ENCODE measurements at places on chromosomes 5 and 9.

GRCh38 chr9:34513567-34514214 is 9.1 kb downstream of the ENHO start:
- no peak for DNase-seq

DNA sequence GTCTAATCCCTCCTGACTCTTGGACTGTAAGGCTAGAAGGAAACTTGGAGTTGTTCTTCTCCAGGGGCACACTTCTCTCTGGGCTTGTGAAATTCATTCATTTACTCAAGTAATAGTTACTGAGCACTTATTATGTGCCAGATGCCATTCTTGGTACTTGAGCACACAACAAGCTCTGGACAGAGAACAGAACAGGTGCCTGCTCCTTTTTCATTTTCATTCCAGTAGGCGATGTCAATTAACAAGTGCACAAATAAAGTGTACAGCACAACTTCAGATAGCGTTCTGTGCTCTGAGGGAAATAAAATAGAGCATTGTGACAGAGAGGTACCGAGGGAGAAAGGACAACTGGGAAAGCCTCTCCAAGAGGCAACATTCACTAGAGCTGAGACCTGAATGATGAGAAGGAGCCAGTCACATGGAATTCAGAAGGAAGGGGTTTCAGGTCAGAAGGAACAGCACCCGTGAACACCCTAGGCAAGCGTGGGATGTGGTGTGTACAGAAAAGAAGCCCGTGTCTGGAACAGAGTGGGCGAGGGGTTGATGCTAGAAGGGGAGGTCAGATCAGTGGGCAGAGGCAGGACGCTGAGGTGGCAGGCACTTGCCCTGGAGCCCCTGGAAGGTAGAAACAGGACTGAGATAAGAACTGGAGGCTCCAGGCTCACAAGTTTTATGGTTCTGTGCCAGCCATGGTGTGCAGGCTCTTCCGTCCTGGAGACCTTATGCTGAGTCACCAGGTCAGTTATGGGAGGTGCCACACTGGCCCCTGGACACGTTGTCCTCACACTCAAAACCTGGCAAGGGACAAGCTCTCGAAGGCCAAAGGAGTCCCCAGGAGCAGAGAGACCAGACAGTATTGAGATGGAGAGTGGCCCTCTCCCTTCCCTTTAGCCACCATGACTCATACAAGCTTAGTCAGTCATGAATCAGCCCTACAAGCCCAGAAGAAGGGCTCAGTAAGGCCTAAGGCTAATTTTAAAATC is 7.2 kb upstream of the ABLIM3 start:
- no peak for DNase-seq

- no peak for DNase-seq
These were observed 227.0 kb upstream of the ANKRD55 start for GRCh38 chr5:56460195-56460546.

GRCh38 chr9:13083963-13084528 is 195.4 kb downstream of the MPDZ start:
- no peak for DNase-seq

DNA sequence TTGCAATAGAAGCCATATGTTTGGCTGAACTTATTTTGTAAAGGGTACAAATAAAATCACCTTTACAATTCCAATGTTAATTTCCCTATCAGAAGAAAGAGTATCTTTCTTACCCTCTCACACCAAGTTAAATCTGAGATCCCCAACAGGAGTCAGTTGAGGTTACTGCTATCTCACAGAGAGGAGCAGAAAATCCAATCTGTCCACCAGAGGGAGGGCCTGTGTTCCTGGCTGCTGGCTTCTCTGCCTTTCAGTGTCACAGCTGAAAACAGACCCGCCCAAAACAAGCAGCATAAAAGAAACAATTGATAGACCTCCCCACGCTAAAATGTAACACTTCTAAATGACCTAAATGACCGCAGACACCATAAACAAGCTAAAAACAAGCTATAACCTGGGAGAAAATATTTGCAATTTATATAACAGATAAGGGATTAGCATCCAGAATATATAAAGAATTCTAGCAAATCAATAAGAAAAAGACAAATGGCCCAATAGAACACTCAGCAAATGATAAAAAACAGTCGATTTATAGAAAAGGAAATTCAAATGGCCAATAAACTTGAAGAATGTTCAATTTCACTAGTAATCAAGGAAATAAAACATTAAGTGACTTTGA is 24.5 kb upstream of the MVB12B start:
- no peak for DNase-seq

All from NCI-H1048 (cell line).